ENCODE measurements at places on chromosomes 6 and 20.

- DNase-seq: peak; percentile 81
Measured at GRCh38 chr6:133923938-133924593, 29.0 kb upstream of the TBPL1 start.

DNA sequence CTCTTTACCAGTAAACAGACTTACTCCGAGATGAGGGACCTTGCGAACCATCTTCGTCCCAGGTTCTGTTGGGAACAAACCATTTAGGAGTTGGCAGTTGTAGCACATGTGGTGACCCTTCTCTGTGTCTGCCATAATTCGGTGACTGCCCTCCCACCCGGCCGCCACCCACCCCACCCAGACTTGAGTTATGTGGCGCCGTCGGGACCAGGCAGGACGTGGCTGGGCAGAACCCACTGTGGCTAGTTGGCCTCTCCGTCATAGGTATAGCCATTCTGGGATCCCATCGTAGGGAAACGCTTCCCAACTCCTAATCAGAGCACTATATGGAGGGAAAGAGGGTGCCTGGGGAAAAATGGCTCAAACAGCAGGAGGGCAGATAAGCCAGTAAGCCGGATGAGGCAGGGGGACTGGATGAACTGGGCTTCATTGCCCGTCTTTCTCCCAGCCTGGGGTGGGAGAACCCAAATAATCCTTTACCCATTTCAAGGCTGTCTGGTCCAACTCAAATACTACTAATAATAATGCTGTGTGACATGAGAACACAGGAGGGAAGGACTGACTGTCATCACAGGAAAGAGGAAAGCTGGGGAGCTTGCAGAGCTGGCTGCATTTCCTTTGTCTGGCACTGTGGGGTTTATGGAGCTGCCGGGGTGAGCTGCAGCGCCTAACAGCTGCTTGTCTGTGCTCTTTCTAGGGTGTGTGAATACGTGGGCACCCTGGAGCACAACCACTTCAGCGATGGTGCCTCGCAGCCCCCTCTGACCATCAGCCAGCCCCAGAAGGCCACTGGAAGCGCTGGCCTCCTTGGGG, 73.0 kb upstream of the PBOV1 start:
- DNase-seq: no peak

DNA sequence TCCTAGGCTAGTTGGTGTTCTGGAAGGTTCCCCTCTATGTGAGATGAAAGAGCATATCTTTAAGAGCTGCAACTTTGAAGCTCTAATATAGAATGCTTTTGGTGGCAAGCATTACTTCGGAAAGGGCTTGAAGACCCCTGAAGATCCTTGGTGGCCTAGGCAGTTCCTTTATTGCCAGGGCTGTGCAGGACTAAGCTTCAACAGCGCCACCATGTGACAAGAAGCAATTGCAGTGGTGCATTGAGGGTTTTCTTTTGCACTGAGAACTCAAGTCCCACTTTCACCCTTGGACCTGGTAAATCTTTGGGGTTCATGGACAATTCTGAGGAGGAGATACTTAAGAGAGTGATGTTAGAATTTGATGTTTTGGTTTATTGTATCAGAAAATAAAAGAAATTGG, 237.4 kb upstream of the GMDS start:
- no peak for DNase-seq

GRCh38 chr6:120058410-120058809, 708.8 kb upstream of the MAN1A1 start:
- no peak for DNase-seq

GRCh38 chr6:71250099-71250602, 38.5 kb upstream of the OGFRL1 start:
- peak; percentile 92 for DNase-seq

DNA sequence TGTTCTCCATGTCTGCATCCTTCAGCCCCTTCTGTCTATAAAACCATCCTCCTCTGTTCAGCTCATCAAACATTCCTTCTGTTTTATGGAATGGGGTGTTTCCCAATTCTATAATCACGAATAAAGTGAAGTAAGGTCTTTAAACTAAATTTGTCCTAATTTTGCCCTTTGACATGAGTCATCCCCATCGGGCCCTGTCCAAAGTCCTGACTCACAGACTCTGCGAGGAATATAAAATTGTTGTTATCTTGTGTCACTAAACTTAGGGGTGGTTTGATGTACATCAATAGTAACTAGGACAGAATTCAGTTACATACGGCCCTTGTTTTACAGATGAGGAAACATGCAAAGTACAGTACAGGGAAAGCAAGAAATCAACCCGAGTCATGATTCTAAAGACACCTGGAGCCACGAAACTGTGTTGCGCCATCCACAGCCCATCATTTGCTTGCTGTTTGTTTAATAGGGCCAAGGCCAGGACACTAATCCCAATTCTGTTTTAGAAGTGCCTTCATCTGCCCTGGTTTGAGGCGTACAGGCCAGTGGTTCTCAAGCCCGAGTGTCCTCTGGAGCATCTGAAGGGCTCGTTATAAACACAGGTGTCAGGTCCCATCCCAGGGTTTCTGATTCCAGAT, 2.8 kb downstream of the ACSS1 start:
- DNase-seq: peak; percentile 58

- DNase-seq: no peak
Measured at GRCh38 chr6:115363379-115363778, 697.3 kb downstream of the FRK start.

DNA sequence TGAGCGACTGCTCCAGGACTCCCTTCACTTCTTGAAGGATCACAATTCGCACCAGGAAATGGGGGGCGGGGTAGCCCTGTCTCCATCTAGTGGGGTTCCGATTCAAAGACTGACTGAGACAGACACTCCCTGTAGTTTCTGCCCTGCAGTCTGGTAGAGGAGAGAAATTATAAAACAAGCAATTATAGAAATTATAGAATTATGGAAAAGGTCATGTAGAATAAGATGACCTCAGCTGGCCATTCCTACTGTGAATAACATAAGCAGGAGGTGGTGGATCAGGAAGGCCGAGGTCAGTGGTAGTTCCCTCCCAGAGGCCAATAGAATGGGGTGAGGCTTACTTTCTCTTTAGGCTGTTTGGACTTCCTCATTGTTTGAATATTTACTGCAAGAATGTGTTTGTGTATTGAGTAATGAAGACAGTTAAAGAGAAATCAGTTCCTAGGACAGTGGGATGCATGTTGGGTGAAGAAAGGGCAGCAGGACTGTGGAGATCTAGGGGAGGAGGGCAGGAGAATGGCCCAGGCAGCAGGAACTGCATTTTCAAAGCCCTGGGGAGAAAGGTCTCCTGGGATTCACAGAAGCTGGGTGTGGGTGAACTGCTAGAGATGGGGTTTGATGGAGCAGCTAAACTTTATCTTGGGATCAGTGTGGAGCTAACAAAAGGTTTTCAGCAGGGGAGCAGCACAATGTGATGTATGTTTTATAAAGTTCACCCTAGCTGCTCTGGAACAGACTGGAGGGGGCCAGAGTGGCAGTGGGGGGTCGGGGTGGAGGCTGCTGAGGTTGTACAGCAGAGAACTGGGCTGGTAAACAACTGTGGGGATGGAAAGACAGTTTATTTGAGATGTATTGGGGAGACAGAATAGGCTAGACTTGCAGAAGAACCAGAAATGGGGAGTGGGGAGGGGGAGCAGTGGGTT, 2.1 kb downstream of the ZNF341 start:
- peak; percentile 72 for DNase-seq

DNA sequence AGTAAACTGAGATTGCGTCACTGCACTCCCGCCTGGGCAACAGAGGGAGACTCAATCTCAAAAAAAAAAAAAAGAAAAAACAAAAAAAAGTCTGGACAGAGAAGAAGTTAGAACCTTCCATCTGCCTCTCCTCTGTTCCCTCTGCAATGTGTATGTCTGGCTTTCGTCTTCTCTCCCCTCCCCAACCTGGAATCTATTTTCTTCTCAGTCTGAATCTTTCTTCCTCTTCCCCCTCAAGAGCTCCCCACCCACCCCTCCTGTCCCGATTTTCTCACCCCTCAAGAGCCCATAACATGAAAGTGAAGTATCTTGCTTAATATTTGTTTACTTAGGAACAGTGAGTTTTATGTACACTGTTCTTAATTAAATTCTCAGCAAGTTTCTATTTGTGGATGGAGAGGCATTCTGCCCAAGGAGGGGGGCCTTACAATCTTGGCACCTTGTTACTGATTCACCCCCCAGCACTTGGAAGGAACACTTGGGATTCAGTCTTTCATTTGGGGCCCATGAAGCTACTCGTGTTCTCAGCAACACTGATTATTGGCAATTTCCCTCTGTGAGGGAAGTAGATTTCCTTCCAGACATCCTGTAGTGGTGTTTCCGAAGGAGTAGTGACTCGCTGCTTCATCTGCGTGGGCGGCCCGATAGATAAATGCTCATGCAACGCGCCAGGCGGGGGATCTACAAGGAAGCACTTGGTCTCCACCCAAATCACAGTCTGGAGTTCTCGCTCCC, 69.3 kb upstream of the SRSF6 start:
- DNase-seq: peak; percentile 82

DNA sequence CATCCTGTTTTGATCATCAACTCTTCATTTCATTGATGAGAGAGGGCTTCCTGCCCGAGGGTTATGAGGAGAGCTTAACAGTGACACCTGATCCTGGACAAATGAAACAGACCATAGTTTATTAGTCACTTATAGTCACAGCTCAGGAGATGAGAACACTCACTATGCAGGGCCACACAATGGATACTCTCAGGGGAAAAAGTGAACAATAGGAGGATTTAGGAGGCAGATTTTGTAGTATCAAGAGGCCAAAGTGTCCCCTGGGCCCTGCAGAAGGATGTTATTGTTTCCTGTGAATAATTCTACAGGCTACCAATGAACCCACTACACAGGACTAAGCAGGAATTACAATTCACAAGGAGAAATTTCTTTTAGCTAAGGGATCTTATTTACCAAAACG, 772.8 kb upstream of the MAN1A1 start:
- no peak for DNase-seq

DNA sequence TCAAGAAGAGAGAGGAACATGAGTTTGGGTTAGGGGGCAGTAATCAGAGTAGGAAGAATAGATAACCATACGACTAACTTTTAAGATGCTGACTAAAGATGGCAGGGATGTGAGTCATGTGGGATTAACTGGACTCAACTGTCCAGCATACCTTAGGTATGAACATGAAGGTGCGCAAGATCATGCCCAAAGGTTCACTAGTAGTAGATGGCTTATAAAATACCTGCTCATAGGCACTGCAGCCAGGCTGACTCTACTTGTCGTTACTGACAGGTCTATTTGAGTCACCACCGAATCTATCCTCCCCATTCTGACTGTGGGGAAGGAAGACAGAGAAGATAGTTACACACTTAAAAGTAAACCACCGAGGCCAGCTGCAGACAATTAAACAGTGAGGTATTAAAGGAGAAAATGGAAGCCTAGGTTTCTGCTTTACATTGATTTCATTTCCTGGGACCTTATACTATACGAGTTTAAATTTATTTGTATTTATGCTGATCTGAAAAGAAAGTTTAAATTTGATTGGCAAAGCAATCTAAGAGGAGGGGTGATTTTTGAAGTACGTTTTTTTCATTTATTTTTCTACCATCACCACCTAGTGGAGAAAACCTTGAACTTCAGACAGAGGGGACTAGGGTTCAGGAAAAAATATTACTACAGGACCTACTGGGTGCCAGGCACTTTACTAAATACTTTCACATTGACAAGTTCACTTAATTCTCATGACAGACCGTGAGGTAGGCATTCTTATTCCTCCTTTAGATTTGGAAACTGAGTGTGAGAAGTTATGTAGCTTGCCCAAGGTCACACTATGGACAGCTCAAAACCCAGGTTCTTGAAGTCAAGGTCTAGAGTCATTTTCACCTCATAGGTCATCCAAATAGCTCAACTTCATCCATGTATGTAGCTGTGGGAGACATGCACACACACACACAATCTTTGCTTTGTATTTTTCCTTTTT, 4.0 kb upstream of the WRNIP1 start:
- DNase-seq: no peak

- DNase-seq: no peak
Measured at GRCh38 chr6:14951704-14952103, 294.2 kb upstream of the JARID2 start.

GRCh38 chr6:118710616-118711015, 59.2 kb upstream of the CEP85L start:
- no peak for DNase-seq

- peak; percentile 45 for DNase-seq
Measured at GRCh38 chr20:25486377-25486776, 78.9 kb downstream of the GINS1 start.

Data from fibroblast of mammary gland (primary cell).